ENCODE measurements at places on chromosomes 6 and 20.

DNA sequence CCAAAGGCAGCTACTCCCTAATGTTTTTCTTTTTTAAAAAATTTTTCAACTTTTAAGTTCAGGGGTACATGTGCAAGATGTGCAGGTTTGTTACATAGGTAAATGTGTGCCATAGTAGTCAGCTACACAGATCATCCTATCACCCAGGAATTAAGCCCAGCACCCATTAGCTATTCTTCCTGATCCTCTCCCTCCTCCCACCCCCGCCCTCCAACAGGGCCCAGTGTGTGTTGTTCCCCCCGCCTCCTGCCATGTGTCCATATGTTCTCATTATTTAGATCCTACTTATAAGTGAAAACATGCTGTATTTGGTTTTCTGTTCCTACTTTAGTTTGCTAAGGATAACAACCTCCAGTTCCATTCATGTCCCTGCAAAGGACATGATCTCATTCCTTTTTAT lies 12.4 kb downstream of the TRIM15 start:
- DNase-seq = no peak

GRCh38 chr6:23180504-23181293 lies 611.3 kb downstream of the HDGFL1 start:
- no peak for DNase-seq

DNA sequence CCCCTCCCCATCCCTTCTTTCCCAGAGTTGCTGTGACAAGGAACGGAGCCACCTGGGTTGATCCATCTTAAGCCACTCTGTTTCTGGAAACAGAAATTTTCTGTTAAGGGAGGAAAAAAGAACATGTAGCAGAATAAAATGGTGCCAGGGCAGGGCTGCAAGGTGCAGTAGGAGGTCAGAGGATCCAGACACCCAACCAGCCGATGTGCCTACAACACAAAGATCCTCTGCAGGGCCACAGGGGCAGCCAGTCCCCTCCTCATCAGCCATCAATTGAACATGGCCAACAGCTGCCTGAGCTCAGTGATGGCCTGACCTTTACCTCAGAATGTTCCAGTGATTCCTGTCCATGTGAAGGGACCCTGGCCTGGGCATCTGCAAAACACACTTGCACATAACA lies 11.9 kb downstream of the MDFI start:
- no peak for DNase-seq

DNA sequence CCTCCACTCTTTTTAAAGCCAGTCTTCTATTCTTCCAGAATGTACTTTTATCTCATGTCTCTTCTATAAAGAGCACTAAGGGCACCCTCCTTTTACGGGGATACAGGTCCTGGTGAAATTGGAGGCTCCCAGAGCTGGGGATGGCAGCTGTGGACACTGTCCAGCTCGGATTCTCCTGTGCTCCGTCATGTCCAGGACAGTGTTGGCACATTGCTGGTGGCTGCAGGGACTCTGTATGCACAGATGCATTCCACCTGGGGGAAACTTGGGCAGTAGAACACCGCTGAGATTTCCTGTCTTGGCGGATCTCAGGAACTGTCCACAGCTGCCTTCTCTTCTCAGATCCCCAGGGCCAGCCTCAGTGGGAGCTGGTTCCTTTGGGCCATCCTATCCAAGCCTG lies 56.6 kb upstream of the CLDN20 start:
- DNase-seq = no peak
